ENCODE measurements at places on chromosomes 3 and 15.

GRCh38 chr3:26587571-26587970 is 35.0 kb upstream of the LRRC3B start:
- DNase-seq, result no peak

- no peak for DNase-seq
Measured at GRCh38 chr3:123258359-123258758, 56.6 kb downstream of the SEC22A start.

DNA sequence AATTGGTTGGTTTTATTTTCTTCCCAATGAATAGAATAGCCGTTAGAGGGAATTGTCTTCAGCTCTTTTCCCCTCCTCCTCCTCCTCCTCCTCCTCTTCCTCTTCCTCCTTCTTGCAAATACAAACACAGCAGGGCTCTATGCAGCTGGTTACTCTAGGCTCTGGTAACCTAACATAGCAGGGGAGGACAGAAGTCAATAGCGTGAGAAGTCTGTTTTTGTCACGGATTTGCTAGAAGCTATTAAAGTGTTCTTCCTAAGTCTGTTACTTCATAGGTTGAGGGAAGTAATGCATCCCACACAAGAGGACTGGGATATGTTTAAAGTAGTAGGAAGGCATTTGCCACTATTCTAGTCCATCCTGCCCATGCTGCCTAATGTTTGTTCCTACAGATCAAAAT is 374.7 kb upstream of the TPRG1 start:
- DNase-seq, result no peak

DNA sequence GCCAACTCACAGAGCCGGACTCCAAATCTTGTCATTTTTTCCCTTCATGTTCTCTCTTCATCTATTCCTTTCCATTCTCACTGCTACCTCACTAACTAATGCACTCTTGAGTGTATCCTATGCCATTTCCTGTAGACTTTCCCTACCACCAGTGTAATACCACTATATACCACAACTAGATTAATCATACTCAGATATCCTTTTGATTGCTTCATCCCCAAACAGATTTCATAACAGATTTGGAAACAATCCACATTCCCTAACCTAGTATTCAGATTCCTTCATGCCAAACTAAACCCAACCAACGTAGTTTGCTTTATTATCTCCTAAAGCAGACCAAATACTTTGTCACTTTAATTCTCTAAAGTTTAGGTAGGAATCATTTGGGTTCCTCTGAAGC is 2.6 kb upstream of the PLOD2 start:
- DNase-seq, result no peak

Measured in C1 segment of cervical spinal cord (tissue), 14 donors.